CD4-positive, alpha-beta T cell treated with Interleukin-21 for 1 hour (primary cell): ENCODE measurements at places on chromosomes 5 and 9.

DNA sequence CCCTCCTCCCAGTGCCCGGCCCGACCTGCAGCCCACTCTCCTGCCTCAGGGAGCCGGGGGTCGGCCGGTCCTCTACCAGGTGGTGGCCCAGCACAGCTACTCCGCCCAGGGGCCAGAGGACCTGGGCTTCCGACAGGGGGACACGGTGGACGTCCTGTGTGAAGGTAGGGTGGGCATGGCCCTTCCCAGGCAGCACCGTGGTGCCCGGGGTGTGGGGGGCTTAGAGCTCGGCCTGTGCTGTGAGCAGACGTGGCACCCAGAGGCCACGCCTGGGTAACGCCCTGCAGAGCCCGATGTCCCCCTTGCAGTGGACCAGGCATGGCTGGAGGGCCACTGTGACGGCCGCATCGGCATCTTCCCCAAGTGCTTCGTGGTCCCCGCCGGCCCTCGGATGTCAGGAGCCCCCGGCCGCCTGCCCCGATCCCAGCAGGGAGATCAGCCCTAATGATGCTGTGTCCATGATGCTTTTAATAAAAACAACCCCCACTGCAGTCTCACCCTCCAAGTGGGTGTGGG is 7.2 kb downstream of the ENTPD8 start:
- no peak for DNase-seq

- DNase-seq: no peak
Observed at GRCh38 chr5:50767588-50767987, 101.2 kb downstream of the PARP8 start.

DNA sequence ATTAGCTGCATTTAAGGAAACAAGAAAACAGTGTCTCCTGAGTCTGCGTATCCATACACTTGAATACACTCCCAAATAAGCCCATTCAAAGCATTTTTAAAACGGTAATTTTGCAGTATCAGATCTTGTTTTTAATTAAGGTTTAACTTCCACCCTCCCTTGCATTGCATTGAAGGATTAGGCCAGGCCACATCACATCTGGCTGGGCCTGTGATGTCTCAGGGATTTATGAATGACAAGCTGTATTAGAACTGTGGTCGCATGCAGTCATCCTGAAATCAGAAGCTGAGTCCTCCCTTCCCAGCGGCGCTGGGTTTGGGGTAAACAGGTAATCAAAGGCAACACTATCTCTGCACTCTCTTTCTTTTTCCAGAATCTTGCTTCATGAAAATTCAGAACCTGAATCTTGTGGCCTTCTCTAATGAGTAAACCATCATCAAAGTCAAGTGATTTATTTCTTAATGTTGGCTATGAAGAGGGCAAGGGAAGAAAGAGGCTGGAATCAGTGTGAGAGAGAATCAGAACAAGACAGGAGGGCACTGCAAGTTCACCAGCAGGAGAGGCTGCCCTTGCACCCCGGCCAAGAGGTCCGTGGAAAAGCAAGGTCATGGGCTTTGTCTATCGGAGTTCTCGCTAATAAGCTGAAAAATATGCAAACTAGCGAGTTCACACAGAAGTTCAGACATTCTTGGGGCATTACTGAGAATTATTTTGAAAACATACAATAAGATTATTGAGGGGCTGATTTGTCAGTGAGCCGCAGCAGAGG is 80.0 kb upstream of the ZSWIM6 start:
- DNase-seq: no peak

GRCh38 chr5:133754575-133755169 is 142.3 kb upstream of the FSTL4 start:
- peak; percentile 9 for DNase-seq

DNA sequence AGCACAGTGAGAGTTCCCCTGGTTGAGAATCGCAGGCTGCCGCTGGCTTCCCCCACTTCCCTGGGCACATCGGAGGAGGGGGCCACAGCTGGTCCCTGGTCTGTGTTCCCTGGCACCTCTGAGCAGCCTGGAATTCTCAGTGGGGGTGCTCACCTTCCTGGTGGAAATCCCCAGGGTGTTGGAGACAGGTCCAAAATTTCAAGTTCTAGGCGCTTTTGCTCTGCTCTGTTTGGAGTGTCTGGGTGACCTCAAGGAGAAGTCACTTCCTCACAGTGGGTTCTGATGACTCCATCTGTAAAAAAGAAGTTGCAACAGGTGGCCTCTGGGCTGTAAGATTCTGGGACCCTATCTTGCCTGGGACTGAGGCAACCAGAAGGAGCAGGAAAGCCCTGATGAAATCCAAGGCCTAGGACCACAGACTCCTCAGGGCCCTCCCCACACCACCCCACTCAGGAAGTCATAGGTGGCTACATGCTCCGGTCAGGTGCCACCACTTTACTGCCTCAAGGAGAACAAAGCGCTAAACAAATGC is at the start of gene TRAF1:
TSS of gene TRAF1 (minus strand) at position 400 of the 532 bp plus-strand sequence. CDS start 721 bp downstream, outside the sequence.
- DNase-seq: no peak

DNA sequence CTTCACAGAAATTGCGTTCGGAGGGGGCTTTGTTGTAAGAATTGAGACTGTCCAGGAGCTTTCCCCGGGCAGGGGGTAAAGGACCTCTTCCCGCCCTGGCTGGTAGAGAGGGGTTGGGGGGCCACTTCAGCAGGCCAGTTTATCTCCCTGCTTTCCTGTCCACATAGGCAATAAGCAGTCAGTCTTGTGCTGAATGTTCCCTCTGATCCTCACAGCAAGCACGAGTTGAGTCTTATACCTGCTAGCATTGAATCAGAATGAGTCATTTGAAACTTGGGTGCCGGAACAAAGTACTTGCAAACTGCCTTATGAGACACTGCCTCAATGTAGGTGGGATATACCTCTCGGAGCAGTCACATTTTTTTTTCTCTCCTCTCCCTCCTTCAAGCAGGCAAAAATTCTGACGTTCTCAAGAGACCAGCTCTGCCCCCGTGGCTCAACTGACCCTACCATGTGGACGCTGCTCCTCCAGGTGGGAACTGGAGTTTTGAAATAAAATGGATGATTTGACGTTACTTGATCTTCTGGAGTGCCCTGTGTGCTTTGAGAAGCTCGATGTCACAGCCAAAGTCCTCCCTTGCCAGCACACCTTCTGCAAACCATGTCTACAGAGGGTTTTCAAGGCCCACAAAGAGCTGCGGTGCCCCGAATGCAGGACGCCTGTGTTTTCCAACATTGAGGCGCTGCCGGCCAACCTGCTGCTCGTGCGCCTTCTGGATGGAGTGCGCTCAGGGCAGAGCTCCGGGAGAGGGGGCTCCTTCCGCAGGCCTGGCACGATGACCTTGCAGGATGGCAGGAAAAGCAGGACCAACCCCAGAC is 1.3 kb downstream of the SH3RF2 start:
- no peak for DNase-seq

- DNase-seq: no peak
Observed at GRCh38 chr5:153883854-153884611, 154.7 kb downstream of the FAM114A2 start.

DNA sequence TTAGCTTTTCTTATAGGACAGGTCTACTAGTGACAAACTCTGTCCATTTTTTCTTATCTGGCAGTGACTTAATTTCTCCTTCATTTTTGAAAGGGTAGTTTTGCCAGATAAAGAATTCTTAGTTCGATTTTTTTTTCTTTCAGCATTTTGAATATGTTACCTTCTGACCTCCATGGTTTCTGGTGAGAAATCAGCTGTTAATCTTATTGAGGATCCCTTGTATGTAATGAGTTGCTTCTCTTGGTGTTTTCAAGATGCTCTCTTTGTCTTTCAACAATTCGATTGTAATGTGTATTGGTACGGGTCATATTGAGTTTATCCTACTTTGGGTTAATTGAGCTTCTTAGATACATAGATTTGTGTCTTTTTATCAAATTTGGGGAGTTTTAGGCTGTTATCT is 12.5 kb downstream of the PAIP2 start:
- DNase-seq: no peak

DNA sequence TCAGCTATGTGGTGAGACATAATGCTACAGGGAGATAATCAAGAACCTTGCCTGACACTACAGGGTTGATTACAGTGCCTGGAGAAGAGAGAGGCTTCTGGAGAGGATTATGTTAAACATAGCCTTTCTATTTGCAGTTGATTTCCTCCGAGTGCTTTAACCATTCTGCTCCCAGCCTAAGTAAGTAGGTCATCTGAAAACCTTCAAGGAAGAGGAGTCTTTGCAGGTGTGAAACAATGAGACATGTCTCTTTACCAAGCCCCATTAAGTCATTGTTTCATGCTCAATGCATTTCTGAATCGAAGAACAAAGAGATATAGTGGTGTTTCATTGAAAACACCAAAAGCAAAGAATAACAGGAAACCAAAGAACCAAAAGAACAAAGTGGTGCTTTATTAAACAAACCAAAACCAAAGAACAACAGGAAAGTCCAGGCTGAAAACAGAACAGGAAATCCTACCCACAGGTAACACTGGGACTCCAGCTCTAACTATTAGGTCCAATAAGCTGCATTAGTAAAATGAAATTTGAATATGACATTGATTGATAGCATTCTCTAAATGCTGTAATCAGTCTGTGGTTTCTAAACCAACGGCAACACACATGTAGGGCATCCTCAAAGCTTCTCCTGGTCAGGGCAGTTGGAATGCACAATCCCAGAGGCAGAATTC is 113.3 kb upstream of the SPATA31D4 start:
- no peak for DNase-seq

GRCh38 chr5:84260140-84260539 is 124.5 kb downstream of the EDIL3 start:
- no peak for DNase-seq

DNA sequence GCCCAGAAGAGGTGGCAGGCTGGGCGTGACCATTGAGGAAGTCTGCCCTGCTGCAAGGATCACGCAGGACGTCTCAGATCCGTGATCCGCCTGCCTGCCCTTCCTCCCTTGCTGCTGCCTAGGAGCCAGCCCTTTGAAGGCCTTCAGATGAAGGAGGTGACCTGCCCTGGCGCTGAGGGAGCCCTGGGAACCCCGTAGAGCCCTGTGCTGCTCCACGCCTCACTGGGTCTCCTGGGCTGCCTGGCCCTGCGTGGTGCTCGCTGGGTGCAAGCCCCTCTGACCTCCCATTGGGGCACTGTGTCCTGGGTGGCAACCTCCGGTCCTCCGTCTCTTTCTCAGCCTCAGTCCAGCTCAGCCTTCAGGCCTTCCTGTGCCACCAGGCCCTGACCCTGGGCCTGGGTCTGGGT is 295.3 kb upstream of the IRX4 start:
- DNase-seq: no peak

- no peak for DNase-seq
Observed at GRCh38 chr9:21615018-21615417, 132.9 kb upstream of the IFNE start.

DNA sequence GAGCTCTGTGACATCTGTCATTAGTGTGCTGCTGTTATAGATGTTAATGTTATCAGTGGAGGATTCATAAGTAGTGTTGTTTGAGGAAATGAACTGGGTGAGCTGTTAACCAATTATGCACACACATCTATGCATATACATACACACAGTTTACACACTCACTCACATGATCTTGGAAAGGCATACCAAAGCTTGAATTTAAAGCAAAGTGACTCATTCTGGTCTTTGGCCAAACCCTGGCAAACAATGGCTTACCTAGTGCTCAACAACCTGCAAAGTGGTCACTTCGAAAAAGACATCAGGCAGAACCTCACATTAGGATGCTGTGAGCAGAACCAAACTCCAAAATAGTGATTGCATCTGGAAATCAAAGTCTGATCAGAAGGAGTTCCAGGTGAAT is 1037.3 kb upstream of the CDH6 start:
- DNase-seq: no peak

DNA sequence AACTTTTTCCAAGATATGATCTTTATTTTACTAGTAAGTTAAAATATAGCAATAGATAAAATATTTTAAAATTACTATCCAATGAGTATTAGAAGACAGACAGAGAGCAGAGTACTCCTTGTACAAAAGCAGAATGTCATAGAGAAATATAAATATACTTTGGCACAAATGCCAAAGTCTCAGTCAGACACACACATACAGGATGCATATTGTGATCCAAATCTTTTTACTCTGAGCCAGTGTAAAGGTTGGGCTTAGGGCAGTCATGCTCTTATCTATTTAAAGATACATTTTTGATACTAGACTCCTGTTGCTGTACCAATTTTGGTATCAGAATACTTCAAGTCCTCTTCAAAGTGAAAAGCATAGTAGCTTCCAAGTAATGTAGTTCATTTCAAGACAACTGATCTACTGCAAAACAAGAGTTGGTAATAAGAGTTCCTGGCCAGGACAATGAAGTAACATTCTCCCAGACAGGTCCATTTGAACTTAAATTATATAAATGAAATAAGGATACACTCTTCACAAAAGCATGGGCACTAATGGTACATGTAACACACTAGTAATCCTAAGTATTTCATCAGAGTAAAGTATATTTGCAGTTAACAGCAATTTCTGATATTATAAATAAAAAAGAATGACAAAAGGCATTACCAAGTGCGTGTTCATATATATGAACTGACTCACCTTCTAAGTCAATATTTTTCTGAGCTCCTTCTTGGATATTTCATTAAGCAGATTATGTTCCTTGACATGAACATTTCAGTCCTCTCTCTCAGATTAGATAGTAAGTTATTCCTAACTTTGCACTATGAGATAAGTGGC is 10.5 kb downstream of the PFDN1 start:
- DNase-seq: no peak

DNA sequence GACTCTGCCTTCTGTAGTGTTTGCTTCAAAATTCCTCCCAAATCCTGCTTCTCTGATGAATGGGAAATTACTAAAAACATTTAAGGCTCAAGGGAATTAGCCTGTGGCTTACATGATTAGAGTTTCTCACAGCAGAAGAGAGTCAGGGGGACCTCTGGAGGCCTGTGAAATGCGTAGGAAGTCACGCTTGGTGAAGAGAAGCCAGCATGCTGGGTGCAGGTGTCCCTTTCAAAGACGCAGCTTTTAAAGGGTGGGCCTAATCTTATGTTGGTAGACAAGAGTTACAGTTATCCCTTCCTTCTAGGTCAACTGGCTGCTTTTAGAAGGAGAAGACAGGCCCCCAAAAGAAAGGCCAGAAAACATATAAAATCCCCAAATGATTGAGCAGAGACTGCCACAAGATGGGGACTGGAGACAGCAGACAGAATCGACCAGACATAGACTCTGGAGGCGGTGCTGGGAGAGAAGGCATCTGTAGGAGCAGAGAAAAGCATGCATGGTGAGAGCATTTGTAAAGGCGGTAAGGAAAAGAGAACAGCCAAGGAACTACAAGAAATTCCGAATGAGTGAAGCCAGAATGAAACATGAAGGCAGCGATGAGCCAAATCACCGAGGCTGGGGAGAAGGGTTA is 42.3 kb downstream of the B4GALT1 start:
- no peak for DNase-seq

- DNase-seq: no peak
Observed at GRCh38 chr5:60505373-60506171, 194.4 kb downstream of the DEPDC1B start.
